ENCODE measurements at places on chromosomes 6 and 20. TPM values are rescaled to one million over a fixed set of nuclear protein-coding genes. Genes with fewer than 3 reads are reported as not detected.

- H3K27ac ChIP-seq = no peak overlapping the region
- no peak overlapping the region for H3K4me3 ChIP-seq
- H3K27me3 ChIP-seq = no peaks in the 10 kb centered on the region
- no peaks in the 10 kb centered on the region for H3K36me3 ChIP-seq
- H3K4me1 ChIP-seq = no peaks in the 10 kb centered on the region
Observed at GRCh38 chr6:124495665-124496190, 466.5 kb upstream of the RNF217 start.

GRCh38 chr6:155388591-155388990 is 67.0 kb downstream of the NOX3 start:
- H3K4me1 ChIP-seq = no peaks in the 10 kb centered on the region
- no peak overlapping the region for H3K27ac ChIP-seq
- DNase-seq = no peak
- no peaks in the 10 kb centered on the region for H3K27me3 ChIP-seq
- no peak overlapping the region for H3K4me3 ChIP-seq

- H3K27me3 ChIP-seq = no peaks in the 10 kb centered on the region
- no peak for DNase-seq
- H3K4me1 ChIP-seq = peaks cover 4% of the 10 kb centered on the region
- H3K4me3 ChIP-seq = no peak overlapping the region
- H3K36me3 ChIP-seq = peaks cover 16% of the 10 kb centered on the region
Observed at GRCh38 chr6:36912586-36912985, 26.8 kb downstream of the C6orf89 start.

Gene PTPRK
- 61.2 TPM for total RNA-seq

Gene MARCKS
- 3.6 TPM for total RNA-seq

Gene MDC1
- total RNA-seq = 9.0 TPM

Gene TNNC2
- not detected for total RNA-seq

GRCh38 chr6:32718879-32719278 is 22.3 kb upstream of the HLA-DQA2 start:
- H3K27me3 ChIP-seq = no peaks in the 10 kb centered on the region
- H3K36me3 ChIP-seq = no peaks in the 10 kb centered on the region
- H3K4me3 ChIP-seq = no peak overlapping the region
- H3K27ac ChIP-seq = no peak overlapping the region
- DNase-seq = no peak
- no peaks in the 10 kb centered on the region for H3K4me1 ChIP-seq

Gene FAM83C
- total RNA-seq = not detected

Data from liver (tissue), 10 donors.